ENCODE measurements at places on chromosomes 4 and X. TPM values are rescaled to one million over a fixed set of nuclear protein-coding genes. Genes with fewer than 3 reads are reported as not detected.

The CLIC2 gene
- 5.0 TPM for total RNA-seq

GRCh38 chr4:139767168-139767567 lies 101.5 kb downstream of the MGST2 start:
- no peaks in the 10 kb centered on the region for H3K4me1 ChIP-seq
- no peaks in the 10 kb centered on the region for H3K27me3 ChIP-seq
- DNase-seq = no peak
- no peak overlapping the region for H3K4me3 ChIP-seq

DNA sequence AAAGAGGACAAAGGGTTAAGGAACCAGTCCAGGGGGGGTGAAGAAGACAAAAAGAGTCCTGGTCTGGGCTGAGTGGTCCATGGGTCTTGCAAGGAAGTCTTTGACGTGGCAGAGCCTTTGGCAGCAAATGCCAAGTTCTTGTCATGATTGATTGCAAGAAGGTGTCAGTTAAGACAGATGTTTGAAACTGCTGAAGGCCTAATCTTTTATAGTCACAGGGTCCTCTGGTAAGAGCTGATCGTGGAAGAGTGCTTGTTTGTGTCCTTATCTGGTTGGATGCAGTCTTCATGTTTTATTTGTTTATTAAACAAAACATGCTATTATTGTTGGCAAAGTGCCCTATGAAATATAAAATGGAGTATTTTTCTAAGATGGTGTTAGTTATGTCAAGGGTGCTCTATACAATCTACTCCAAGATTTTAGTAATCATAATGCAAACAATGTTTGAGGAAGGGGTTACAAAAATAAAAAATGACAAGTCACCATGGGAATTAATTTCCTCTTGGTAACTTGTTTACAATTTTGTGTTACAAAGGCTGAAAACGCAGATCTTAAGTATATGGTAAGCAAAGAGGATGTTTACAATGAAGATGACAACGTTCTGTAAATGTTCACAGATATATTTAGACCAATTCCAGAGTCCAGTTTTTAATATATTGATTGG lies 85.9 kb downstream of the MAGED4 start:
- DNase-seq = no peak
- no peaks in the 10 kb centered on the region for H3K4me1 ChIP-seq
- peaks cover 34% of the 10 kb centered on the region for H3K27me3 ChIP-seq
- H3K36me3 ChIP-seq = no peaks in the 10 kb centered on the region

DNA sequence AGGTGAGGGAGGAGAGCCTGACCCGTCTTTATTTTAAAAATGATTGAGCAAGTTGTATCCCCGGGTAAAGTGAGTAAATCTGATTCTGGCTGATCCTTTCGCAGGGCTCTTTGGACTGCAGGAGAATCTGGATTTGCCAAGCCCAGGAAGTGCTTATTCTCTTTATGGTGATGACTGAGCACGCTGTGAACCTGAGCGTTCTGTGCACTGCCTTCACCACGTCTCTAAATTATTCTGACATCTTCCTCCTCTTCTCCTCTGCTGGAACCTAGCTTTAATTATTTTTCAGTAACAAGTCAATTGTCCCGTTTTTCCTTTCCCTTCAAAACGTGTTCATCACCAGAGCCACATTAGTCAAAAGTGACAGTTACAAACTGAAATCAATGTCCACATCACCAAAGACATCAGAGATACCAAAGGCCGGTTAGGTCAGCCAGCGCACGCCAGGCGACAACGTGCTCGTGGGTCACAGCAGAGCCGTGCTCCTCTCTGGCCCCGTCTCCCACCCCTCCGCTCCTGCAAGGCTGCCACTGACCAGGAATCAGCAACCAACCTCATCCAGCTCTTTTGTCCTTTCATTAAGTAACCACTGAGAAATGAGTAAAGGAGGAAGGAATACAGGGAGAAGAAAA lies 74.3 kb downstream of the DCTD start:
- H3K4me3 ChIP-seq = no peak overlapping the region
- H3K4me1 ChIP-seq = no peaks in the 10 kb centered on the region
- H3K27ac ChIP-seq = no peak overlapping the region
- DNase-seq = no peak
- no peaks in the 10 kb centered on the region for H3K27me3 ChIP-seq

GRCh38 chr4:123232439-123232838 lies 164.2 kb upstream of the SPRY1 start:
- H3K27me3 ChIP-seq = no peaks in the 10 kb centered on the region
- no peaks in the 10 kb centered on the region for H3K36me3 ChIP-seq
- H3K4me3 ChIP-seq = no peak overlapping the region
